Activated effector memory CD4-positive, alpha-beta T cell treated with Interleukin-2 at 50 U/mL for 16 hours (primary cell): ENCODE measurements at places on chromosomes 4 and X.

- DNase-seq, result no peak
These were observed 48.8 kb upstream of the FAM9A start for GRCh38 chrX:8849945-8850344.

DNA sequence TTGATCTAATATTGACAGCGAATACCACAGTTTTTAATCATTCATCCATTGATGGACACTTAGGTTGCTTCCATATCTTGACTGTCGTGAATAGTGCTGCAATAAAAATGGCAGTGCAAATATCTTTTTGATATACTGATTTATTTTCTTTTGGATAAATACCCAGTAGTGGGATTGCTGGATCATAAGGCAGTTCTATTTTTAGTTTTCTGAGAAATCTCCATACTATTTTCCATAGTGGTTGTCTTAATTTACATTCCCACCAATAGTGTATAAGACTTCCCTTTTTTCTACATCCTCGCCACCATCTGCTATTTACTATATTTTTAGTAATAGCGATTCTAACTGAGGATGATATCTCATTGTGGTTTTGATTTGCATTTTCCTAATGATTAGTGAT is 100.1 kb downstream of the SMARCA1 start:
- no peak for DNase-seq

DNA sequence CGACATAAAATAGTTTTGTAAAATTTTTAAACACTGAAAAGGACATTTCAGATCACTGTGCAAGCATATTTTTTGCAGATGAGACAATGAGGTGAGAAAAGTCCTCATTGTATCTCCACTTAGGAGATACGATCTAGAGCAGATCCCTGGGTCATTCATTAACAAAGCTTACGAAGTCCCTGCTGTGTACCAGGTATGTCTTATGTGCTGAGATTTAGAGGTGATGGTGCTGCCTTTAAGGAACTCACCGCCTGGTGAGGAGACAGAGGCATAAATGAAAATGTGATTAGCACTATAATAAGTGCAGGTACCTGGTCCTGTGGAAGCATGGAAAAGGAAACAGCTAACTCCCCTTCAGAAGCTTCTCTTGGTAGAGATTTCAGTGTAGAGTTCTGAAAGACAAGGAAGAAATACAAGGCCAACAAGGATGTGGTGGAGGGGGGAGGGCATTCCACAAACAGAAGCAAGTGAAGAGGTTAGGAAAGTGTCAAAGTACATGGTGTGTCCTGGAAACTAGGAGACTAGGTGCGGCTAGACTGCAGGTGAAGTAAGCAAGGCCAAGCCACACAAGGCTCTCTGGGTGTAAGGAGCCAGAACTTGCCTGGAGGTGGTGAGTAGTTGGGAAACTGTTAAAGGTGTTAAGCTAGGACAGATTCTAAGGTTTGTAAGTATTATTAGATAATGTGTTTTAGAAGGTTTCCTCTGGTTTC is 1.5 kb upstream of the NDNF start:
- no peak for DNase-seq

- no peak for DNase-seq
These were observed 113.7 kb downstream of the SOWAHB start for GRCh38 chr4:76784237-76784636.

DNA sequence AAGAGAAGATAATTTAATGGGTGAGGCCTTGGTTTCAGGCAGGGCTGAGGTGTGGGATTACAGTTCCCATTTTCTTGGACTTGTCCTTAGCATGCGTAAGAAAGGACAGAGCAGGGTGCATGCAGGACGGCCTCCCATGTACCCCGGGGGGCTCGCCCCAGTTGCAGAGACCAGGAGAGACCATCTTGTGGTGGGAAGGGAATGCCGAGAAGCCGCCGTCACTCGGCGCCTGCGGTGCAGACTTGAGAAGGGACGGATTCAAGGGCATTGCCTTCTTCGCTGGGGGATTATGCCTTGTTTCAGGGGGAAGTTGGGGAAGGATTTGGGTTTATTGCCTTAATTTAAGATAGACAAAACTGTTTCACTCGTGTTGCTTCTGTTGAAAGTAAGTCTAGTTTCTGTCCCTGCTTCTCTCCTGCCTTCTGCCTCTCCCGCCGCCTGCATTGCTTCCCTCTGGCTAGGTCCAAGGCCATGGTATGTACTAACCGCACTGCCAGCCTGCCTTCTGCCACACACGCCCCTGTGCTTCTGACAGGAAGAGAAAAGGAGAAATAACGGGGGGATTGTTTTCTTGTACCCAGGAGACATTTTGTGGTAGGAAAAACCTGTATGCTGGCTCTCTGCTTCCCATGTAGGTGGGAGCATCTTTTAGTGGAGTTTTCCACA is 175.9 kb downstream of the DCLK2 start:
- DNase-seq, result no peak

DNA sequence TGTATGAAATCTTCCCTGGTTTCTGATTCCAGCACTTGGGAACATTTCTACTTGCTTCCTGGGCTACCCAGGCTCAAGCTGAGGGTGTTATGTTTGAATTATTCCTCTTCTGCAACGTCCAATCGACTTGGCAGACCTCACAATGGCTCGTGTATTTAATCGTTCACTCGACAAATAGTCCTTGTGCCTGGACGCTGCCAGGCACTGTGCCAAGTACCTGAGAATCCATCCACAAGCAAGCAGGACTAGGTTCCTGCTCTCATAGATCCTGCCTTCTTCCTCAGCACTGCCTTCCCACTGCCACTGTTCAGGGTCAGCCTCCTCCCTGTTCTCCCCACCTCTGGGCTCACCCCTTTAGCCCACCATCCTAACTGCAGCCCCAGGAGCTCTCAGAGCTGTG is 113.3 kb downstream of the EFNB1 start:
- no peak for DNase-seq

- DNase-seq, result no peak
These were observed 78.9 kb upstream of the SPIN4 start for GRCh38 chrX:63430026-63430425.

GRCh38 chr4:27973056-27973455 is 1112.4 kb downstream of the STIM2 start:
- no peak for DNase-seq

GRCh38 chr4:147822128-147822527 is 90.2 kb downstream of the ARHGAP10 start:
- DNase-seq, result no peak

DNA sequence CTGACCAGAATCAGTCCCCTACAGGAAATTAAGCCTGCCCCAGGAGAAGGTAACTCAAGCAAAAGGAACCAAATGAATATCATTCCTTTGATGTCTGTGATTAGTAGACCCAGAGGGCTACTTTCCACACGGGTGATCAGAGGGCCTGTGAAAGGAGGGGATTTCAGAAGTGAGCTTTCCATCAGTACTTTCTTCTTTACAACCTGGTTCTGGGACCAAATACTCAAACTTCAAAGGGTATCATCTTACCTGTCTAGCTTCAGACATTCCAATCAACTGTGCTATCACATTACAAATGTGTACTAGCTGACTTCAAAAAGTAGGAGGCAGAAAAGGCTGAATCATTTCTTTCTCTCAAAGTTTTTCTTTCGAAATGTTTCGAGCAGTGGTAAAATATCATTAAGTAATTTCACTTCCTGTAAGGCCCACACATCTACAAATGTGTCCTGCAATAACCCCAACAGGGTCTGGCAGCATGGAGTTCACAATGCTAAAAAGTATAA is 23.9 kb downstream of the ACSL4 start:
- DNase-seq, result no peak

- no peak for DNase-seq
These were observed 8.8 kb upstream of the CHRDL1 start for GRCh38 chrX:110804446-110804845.

- no peak for DNase-seq
These were observed 675.6 kb upstream of the FTHL17 start for GRCh38 chrX:31747411-31747810.

- DNase-seq, result no peak
These were observed 52.4 kb upstream of the TRIM2 start for GRCh38 chr4:153151535-153152455.

- peak; percentile 36 for DNase-seq
These were observed 2.1 kb upstream of the RHOH start for GRCh38 chr4:40194602-40195161.

GRCh38 chr4:47567511-47567910 is 82.4 kb downstream of the ATP10D start:
- DNase-seq, result no peak

DNA sequence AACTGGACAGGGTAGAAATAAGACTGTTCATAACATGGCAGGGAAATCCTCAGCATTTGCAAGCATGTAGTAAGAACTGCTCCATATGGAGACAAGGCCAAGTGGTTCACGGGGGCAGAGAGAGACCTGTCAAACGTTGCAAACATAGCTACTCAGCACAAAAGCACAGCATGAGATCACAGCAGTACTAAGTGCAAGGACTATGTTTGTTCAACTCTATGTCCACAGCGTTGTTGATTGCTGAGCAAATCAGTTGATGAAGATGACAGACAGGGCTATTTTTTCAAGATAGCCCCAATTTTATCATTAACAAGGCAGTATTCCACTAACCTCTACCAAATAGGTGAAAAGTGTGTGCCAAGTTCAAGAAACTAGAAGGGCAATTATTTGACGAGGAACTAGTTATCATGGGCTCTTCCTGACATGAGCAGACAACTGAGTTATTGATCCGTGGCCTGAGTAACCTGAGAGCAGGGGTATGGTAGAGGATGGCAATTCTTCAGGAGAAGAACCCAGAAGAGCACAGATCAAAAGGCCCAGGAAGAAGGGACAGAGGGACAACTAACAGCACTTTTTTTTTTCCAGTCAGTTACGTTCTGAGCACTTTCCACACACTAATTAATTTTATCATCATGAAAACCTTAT is 57.4 kb downstream of the SPOCK3 start:
- no peak for DNase-seq

- DNase-seq, result no peak
These were observed 537.0 kb upstream of the DIAPH2 start for GRCh38 chrX:96147681-96148080.

DNA sequence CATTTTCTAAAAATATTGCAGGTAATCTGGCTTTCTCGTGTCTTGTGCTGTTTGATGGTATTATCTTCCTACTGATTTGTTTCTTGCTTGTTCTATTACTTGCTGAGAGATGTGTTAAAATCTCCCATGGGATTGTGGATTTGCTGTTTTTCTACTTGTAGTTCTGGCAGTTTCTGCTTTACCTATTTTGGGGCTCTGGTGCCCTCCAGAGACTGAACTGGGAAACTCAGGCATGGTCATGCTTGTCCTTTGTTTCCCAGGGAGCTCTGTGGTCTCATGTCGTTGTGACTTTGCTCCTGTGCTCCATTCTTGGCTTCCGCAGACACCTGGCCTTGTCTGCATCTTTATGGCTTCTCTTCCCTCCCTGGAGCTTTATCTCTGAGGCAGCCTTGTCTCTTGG is 39.5 kb downstream of the NSD2 start:
- no peak for DNase-seq

GRCh38 chr4:159926871-159927270 is 824.0 kb downstream of the RAPGEF2 start:
- DNase-seq, result no peak

DNA sequence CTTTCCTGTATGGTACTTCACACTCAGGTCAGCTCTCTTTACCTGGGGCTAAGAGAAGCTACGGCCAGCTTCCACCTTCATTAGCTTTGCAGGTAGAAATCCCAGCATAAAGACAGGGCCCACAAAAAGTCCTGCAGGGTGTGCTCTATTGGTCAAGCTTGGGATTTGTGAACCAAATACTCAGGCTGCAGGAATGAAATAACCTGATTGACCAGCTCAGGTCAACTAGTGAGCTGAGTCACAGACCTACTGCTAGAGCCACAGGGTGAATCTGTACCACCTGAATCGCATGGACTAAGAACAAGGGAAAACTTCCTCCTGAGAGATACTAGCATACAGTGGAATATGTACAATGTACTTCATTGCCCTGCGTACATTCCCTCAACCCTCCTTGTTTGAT is 172.2 kb downstream of the HHIP start:
- no peak for DNase-seq

- no peak for DNase-seq
These were observed 37.9 kb downstream of the WDR1 start for GRCh38 chr4:10078481-10079233.

- no peak for DNase-seq
These were observed 21.9 kb downstream of the SEC24D start for GRCh38 chr4:118814058-118814457.

DNA sequence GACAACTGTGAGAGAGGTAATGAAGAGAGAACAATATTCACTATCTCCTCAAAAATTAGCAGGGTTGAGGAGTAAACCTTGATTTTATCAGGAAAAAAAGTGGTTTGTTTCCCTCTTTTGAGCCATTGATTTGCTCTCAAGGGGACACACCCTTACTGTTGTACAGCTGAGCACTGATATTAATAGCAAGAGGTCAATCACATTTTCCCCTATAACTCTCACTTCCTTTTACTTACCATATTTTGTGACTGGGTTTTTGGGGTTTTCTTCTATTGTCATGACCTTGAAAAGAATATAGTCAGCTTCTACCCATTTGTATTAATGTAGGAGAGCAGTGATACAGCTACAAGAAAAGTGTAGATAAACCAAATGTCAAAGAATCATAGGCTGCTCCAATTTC is 70.2 kb upstream of the LONRF3 start:
- DNase-seq, result no peak

DNA sequence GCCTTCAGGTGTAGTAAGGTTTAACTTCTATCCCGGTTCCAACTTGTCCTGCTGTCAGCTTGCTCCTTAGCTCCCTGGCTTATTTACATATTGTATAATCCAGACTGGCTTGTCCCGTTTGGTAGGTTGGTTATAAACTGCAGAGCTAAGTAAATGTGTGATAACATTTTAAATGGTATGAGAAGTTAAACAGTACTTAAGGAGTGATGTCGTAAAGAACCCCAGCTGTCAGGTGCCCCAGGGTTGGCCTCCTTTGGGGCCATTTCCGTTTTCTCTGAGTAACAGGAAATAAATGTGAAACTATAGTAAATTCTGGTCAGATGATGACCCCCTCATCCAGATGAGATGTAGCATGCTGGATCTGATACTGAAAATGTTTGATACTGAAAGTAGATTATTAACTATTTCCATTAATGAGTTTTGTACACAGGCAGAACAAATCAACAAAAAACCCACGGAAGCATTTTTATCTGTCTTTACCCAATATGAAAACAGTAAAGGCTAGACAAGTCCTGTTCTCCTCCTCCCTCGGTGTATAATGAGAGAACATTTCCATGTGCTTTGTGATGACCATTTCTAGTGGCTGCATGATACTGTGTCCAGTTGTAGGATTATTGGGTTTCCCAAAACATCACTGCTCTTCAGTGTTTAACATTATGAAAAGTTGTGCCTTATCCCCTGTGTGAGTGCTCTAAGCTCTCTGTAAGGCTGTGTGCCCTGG is 22.4 kb downstream of the GAB1 start:
- DNase-seq, result no peak
